ENCODE measurements at places on chromosomes 5 and 9. TPM values are rescaled to one million over a fixed set of nuclear protein-coding genes. Genes with fewer than 3 reads are reported as not detected.

The PURA gene
- total RNA-seq: 5.9 TPM

The SLC36A3 gene
- total RNA-seq: not detected

The PITX1 gene
- total RNA-seq: 22.3 TPM

The PTPRD gene
- 0.49 TPM for total RNA-seq

The GLRA1 gene
- not detected for total RNA-seq

The DMRT2 gene
- total RNA-seq: not detected
